ENCODE measurements at places on chromosomes 13 and 19. TPM values are rescaled to one million over a fixed set of nuclear protein-coding genes. Genes with fewer than 3 reads are reported as not detected.

The CCL25 gene
- polyA plus RNA-seq, result not detected

The VSTM1 gene
- not detected for polyA plus RNA-seq

The ZNF85 gene
- 3.9 TPM for polyA plus RNA-seq

The ARRDC5 gene
- polyA plus RNA-seq, result not detected

The PINLYP gene
- 22.6 TPM for polyA plus RNA-seq

The ZNF560 gene
- 0.19 TPM for polyA plus RNA-seq

The PROZ gene
- polyA plus RNA-seq, result not detected

The CYP2B6 gene
- polyA plus RNA-seq, result not detected

The DNMT1 gene
- 87.8 TPM for polyA plus RNA-seq

The NCR1 gene
- not detected for polyA plus RNA-seq

The SPRED3 gene
- polyA plus RNA-seq, result 2.3 TPM

The IFNL4 gene
- polyA plus RNA-seq, result not detected

The MBD3L3 gene
- polyA plus RNA-seq, result not detected

The KLHL1 gene
- not detected for polyA plus RNA-seq

The SLC25A15 gene
- 4.4 TPM for polyA plus RNA-seq

The MISP gene
- 40.2 TPM for polyA plus RNA-seq

The UBE2L5 gene
- not detected for polyA plus RNA-seq

The RYR1 gene
- 0.59 TPM for polyA plus RNA-seq

The FGF22 gene
- not detected for polyA plus RNA-seq

The ZNF547 gene
- polyA plus RNA-seq, result 1.1 TPM

The ICAM4 gene
- polyA plus RNA-seq, result 0.51 TPM

The ZNF665 gene
- 1.2 TPM for polyA plus RNA-seq

The ZNF543 gene
- polyA plus RNA-seq, result 0.79 TPM

The PEG3 gene
- 0.07 TPM for polyA plus RNA-seq

The ZNF441 gene
- 0.65 TPM for polyA plus RNA-seq

The ANO8 gene
- 1.4 TPM for polyA plus RNA-seq

The ZNF528 gene
- 3.0 TPM for polyA plus RNA-seq

The DCT gene
- not detected for polyA plus RNA-seq

The PSG2 gene
- not detected for polyA plus RNA-seq

The PLK5 gene
- not detected for polyA plus RNA-seq

The APC2 gene
- polyA plus RNA-seq, result 0.08 TPM

The TGFB1 gene
- polyA plus RNA-seq, result 51.3 TPM

The GPR12 gene
- polyA plus RNA-seq, result not detected

The PTH2 gene
- polyA plus RNA-seq, result not detected

The PRR22 gene
- polyA plus RNA-seq, result 3.9 TPM

The ZNF835 gene
- not detected for polyA plus RNA-seq

The LMTK3 gene
- polyA plus RNA-seq, result 3.6 TPM

The IRGC gene
- not detected for polyA plus RNA-seq

The GJB6 gene
- polyA plus RNA-seq, result 12.4 TPM

The CYSLTR2 gene
- polyA plus RNA-seq, result not detected

The PEAK3 gene
- polyA plus RNA-seq, result not detected

All from foreskin keratinocyte (primary cell).